ENCODE measurements at places on chromosomes 1 and 21.

- DNase-seq, result no peak
These were observed 623.0 kb downstream of the NPHP4 start for GRCh38 chr1:5369223-5369622.

- DNase-seq, result no peak
These were observed 55.8 kb downstream of the SLC9A1 start for GRCh38 chr1:27099135-27099586.

DNA sequence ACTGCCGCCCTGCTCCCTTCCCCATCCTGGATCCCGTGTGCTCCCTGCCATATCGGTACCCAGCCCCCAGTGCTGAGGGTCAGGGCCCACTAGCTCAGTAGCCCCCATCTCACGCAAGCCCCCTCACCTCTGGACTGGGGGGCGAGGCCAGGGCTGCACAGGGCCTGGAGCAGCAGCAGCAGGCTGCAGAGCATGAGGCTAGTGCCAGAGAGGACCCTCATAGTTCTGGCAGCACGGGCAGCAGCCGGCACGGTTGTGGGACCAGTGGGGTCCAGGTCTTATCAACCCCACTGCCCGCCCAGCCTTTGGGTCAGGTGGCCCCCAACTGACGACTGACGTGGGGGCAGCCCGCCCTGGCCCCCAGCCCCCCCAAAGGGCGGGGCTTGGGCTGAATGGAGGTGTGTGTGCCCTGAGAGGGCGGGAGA is at the start of gene MATN1:
MATN1 (minus strand) TSS at position 255 of the 425 bp plus-strand sequence; CDS start at position 221, 34 bp downstream.
- no peak for DNase-seq

GRCh38 chr21:37601915-37602314 is 235.3 kb downstream of the DYRK1A start:
- DNase-seq, result no peak

DNA sequence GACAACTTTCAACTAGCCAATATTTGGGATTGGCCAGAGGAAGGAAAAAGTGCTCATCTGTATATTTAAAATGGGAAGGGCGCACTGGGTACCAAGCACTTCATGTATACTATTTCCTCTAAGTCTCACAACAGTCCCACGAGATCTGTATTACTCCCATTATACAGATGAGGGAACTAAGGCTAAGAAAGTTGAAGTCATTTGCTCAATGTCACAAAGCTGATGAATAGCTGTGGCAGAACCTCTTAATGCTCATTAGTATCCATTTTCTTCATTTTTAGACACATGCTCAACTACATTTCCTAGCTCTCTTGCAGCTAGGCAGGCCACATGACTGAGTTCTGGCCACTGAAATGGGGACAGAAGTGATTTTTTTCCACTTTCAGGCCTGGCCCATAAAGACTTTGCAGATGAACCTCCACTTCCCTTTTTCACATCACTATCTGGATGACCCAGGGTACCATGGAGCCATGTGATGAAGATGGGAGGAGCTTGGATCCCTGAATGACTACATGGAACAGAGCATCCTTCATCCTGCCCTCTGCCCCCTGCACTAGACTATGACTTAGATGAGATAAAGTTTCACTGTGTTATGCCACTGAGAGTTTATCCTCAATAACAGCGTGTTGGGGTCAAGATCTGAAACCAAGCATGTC is 31.8 kb downstream of the ATF3 start:
- DNase-seq, result no peak

GRCh38 chr1:63497577-63497976 is 25.4 kb downstream of the ITGB3BP start:
- no peak for DNase-seq

- DNase-seq, result no peak
These were observed 27.7 kb downstream of the DESI2 start for GRCh38 chr1:244680667-244681066.

Measured in upper lobe of left lung (tissue), 6 donors.